OCI-M1 (cell line): ENCODE measurements at places on chromosomes 4 and X.

- no peak for DNase-seq
These were observed 32.4 kb downstream of the SPANXN4 start for GRCh38 chrX:143058120-143058519.

GRCh38 chr4:3330707-3331106 lies 37.9 kb downstream of the RGS12 start:
- no peak for DNase-seq

GRCh38 chr4:43014256-43014655 lies 121.7 kb downstream of the GRXCR1 start:
- DNase-seq: no peak

DNA sequence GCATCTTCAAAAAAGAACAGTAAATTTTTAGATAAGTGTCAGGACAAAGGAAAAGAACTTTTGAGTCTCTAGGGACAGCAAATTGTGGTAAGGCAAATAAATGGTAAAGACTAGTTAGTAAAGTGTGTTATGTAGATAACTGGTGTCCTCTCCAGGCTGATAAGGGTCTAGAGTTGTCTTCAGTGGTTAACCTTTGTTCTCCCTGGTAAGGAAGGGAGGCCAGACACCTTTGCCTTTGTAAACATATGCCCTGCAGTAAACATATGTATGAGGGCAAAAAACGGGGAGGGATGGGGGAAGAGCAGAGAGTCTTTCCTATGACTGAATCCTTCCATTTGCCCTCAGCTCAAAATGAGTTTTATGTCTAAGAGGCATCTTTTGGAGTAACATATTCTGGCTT lies 384.6 kb downstream of the HNRNPD start:
- DNase-seq: no peak

- no peak for DNase-seq
These were observed 104.5 kb upstream of the MAOA start for GRCh38 chrX:43551590-43551989.

GRCh38 chrX:124239911-124240310 lies 92.5 kb upstream of the TEX13D start:
- DNase-seq: no peak

GRCh38 chrX:103248553-103248952 lies 6.4 kb downstream of the TCEAL8 start:
- DNase-seq: peak; percentile 70

DNA sequence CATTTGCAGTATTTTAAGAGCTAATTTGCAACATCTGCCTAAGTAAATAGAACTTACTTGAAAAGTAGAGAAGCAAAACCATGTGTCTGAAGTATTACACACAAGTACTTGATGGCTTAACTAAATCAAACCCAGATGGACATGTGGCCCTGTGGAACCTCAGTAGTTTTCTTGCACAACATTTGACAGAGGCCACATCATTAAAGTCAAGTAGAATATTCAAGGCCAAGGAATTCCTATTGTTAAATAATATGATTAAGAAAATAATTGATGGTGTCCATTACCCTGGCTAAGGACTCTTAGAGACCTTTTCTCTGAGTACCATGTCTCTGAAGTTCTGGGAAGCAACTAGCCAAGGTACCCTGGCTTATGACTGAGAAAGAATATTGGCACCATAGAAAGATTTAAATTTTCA lies 135.4 kb upstream of the OTUD4 start:
- no peak for DNase-seq

GRCh38 chrX:52424656-52425055 lies 55.8 kb downstream of the XAGE2 start:
- DNase-seq: no peak

DNA sequence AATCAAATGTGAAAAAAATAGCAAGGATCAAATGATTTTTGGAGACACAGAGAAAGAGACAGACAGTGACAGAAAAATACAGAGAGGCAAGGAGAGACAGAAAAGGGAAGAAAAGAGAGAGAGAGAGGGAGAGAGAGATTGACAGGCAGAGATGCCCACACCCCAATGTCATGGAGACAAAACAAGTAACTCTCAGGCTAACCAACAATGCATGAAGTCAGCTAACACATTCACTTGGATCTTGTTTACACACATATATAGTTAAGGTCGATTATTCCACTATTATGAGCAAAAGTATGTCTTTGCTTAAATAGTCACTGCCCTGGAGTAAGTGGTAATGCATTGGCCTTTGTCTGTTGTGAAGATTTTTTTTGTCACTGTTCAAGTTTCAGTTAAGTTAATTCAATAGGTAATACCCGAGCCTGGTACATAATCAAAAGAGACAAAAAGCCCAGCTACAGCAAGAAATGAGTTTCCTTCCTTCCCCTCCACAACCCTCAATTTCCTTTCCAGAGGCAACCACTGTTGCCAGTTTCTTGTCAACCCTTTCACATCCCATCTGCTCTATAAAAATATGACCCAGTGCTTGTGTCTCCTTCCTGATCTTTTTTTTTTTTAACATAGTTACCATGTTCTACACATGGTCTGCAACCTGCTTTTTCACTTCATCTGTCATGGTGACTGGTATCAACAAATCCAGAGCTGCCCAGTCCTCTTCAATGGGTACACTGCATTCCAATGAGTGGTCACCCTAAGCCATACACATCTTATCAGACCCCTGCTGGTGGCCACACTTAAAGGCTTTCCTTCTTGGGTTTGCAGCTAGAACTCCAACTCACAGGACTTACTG lies 52.1 kb downstream of the PROM1 start:
- no peak for DNase-seq

GRCh38 chrX:150870487-150871340 lies 27.8 kb downstream of the CD99L2 start:
- peak; percentile 9 for DNase-seq

- DNase-seq: no peak
These were observed 137.8 kb upstream of the DUSP21 start for GRCh38 chrX:44705817-44706551.

DNA sequence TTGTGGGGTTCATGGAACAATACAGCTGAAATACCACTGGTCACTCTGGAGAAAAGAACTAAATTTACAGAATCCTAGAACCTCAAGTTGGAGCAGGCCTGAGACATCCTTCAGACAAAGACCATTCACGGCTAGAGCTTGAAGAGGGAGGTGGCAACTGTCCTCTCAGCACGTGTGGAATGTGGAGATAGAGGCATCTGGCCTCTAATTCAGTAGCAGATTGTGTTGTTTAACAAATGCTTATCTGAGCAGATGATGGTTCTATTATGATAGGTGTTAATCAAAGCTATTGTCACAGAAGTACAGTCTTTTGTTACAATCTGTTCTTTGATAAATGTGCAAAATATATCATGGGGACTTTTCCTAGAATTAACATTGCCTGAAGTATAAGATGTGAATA lies 121.7 kb upstream of the KCNIP4 start:
- DNase-seq: no peak

DNA sequence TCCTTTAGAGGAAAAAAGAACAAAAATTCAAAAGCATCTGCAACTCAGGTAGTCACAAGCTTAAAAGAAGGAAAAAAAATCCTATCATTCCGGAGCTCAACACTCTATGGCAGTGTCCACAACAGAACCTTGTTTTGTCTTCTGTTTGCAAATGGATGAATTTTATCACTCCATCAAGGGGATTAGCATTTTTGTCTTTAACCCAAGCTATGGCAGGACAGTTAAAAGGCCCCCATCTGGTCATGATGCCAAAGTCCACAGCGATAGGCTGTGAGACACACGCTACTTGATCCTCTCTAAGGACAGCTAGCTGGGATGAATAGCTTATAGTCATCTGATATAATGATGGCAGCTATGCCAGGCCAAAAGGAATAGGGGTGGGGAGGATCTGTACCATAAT lies 16.6 kb downstream of the AMER1 start:
- no peak for DNase-seq

- DNase-seq: no peak
These were observed at the start of gene DCAF8L2 for GRCh38 chrX:27590044-27590443. Gene DCAF8L2 (plus strand): TSS chrX:27590344. CDS start chrX:27746896, 156,552 bp downstream.

- DNase-seq: no peak
These were observed 27.6 kb upstream of the CFAP299 start for GRCh38 chr4:80307774-80308465.

DNA sequence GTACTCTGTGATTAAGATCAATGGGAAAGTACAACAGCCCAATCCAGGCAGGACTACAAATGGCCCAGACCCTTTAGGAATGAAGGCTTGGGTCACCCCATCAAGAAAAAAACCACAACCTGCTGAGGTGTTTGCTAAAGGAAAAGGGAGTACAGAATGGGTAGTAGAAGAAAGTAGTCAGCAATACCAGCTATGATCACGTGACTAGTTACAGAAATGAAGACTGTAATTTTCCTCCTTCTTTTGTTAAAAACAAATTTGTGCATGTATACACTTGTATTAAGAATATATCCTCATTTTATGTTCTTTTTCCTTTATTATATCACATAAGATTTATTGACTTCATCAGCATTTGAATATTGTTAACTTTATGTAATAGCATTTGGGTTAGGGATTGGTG lies 160.1 kb upstream of the TBX22 start:
- no peak for DNase-seq

GRCh38 chrX:17707731-17708130 lies 29.6 kb upstream of the SCML1 start:
- no peak for DNase-seq

DNA sequence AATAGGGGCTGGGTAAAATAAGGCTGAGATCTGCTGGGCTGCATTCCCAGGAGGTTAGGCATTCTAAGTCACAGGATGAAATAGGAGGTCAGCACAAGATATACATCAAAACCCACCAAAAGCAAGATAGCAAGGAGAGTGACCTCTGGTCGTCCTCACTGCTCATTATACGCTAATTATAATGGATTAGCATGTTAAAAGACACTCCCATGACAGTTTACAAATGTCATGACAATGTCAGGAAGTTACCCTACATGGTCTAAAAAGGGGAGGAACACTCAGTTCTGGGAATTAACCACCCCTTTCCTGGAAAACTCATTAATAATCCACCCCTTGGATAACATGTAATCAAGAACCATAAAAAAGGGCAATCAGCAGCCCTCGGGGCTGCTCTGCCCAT lies 403.6 kb downstream of the KCNIP4 start:
- DNase-seq: peak; percentile 2

DNA sequence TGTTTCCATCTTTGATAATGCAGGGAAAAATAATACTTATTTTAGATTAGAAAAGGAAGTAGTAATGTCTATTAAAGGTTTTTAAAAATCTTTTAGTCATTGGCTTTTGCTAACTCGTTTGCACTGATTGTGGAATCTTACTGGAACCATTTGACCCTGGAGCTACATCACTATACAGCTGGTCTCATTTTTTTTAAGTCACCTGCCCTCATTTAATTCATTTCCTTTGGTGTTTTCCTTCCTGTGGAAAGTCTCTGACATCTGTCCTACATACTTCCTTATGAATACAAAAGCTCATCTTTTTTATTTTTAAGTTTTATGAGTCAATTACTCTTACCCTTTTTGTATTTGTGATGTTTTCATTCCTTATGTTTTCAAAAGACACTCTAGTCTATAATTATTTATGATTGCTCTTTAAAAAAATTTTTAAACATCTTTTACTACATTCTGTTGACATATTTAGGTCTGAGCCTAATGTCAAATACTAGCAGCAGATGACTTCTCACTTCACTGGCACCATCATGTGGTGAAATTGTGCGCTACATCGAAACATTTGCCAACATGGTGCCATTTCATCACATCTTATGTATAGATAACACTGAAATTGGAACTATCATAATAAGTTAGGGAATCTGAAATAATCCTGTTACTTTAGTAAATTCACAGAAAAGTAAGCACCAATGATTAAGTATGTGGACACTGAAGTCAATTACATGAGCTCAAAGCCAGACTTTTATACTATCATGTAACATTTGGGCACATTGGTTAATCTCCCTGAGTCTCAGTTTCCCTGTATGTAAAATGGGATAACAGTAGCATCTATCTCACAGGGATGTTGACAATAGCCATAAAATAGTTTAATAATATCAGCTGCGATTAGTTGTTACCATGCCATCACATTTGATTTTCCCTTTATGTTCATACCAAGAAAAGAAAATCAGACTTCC lies 9.4 kb upstream of the MMAA start:
- peak; percentile 91 for DNase-seq

- peak; percentile 32 for DNase-seq
These were observed 187.8 kb downstream of the CCNG2 start for GRCh38 chr4:77344784-77345183.

- DNase-seq: no peak
These were observed 310.5 kb downstream of the CFAP299 start for GRCh38 chr4:80646061-80646460.

GRCh38 chr4:162163892-162164759 lies at the start of gene FSTL5:
Gene FSTL5 (minus strand): TSS chr4:162164000. CDS start chr4:162111396, 52,604 bp downstream.
- peak; percentile 73 for DNase-seq

DNA sequence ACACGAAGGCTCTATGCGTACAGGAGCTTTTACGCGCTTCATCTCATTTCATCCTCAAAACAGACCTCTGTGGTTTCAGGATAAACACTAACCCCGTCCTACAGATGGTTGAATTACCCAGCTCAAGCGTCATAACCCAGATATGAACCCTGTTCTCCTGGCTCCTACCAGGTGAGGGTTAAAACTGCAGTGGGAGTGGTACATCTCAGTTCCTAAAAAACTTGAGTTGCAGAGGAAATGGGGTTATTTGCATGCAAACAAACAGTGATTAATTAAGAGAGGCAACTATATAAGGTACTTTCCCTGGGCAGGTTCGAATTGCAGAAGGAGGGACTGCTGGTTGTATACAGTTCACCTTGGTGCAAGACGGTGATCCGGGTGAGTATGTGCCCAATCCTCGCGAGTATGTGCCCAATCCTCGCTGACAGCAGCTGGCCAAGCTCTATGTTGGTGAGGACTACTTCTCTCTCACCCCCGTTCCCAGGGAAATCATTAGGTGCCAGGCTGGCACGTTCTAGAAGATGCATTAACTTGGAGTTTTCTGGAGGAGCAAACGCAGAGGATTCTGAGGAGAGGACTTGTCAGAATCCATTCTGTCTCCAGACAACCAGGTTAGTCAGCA lies 72.6 kb downstream of the FHDC1 start:
- DNase-seq: no peak

DNA sequence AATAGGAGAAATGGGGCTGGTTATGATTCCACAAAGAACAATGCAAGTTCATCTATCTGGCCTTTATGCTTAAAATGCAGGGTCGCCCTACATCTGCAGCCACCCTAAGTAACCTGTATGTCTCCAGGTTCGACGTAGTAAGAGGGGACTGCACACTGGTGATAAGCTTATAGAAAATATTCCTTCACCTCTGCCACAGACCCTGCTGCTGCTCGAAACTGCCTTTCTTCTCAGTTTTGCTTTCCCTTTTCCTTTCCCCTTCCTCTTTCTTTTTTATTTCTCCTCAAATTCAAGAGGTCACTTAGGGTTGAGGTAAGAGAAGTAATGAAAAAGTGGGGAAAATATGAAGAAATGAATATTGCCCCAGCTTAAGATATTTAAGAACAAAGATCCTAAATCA lies 123.5 kb downstream of the DCHS2 start:
- peak; percentile 81 for DNase-seq
